ENCODE measurements at places on chromosomes 4 and X.

- DNase-seq: no peak
Measured at GRCh38 chr4:182093935-182094334, 149.3 kb upstream of the TENM3 start.

- DNase-seq: no peak
Measured at GRCh38 chr4:69934150-69934549, 3.3 kb downstream of the CSN1S1 start.

DNA sequence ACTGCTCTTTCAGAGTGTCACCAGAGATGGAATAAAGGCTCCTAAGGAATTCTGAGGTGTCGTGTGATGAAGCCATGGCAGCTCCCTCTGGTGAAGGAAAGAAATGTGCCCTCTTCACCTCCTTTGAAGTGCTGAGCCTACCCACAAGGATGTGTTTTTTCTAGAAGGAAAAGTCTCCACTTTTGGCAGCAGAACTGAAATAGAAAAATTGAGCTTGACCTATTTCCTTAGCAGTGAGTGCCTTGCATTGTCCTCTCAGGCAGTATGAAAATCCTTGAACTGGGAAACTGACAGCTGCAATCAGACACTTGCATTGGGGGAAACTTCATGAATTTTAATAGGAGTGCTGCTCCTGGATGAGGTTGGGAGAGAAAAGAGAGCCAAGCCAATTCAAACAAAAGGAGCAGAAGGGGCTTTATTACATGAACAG lies 95.2 kb downstream of the DCLK2 start:
- DNase-seq: no peak

DNA sequence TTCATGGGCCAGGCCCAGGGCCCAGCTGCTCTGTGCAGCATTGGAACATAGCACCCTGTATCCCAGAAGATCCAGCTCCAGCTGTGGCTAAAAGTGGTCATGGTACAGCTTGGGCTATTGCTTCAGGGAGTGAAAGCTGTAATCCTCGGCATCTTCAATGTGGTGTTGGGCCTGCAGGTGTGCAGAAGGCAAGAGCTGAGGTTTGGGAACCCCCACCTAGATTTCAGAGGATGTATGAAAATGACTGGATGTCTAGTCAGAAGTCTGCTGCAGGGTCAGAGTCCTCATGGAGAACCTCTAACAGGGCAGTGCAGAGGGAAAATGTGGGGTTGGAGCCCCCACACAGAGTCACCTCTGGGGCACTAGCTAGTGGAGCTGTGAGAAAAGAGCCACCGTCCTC lies 341.7 kb downstream of the PPP3CA start:
- no peak for DNase-seq

GRCh38 chrX:145825896-145826295 lies 8.3 kb downstream of the SLITRK2 start:
- peak; percentile 1 for DNase-seq

- DNase-seq: no peak
Measured at GRCh38 chr4:54542540-54543041, 115.2 kb upstream of the KIT start.

- no peak for DNase-seq
Measured at GRCh38 chrX:33817266-33817665, 314.8 kb downstream of the FAM47A start.

GRCh38 chr4:101958547-101958946 lies 168.0 kb downstream of the BANK1 start:
- no peak for DNase-seq

DNA sequence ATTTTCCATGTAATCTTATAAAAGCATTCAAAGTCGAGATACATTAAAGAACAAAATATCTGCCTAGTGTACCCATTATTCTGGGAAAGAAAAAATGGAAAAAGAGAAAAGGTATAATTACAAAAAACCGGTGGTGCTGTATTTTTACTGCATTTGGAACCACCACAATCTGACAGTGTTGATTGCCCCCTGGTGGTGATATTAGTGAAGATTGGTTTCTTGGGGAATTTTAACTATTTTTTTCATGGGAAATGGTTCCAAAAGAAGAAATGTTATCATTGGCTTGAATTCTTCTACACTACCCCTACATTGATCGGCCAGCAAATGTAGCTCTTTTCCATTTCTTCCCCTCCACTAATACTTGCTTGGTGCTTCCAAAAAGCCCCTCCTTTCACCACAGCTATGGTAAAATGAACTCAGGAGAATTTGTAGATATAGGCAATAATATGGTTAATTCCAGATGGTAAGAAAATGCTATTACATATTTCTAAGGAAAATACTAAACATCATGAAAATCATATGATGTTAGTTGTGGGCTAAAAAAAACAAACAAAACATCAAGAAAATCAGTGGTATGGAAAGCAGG lies 50.0 kb downstream of the COX18 start:
- DNase-seq: peak; percentile 41

DNA sequence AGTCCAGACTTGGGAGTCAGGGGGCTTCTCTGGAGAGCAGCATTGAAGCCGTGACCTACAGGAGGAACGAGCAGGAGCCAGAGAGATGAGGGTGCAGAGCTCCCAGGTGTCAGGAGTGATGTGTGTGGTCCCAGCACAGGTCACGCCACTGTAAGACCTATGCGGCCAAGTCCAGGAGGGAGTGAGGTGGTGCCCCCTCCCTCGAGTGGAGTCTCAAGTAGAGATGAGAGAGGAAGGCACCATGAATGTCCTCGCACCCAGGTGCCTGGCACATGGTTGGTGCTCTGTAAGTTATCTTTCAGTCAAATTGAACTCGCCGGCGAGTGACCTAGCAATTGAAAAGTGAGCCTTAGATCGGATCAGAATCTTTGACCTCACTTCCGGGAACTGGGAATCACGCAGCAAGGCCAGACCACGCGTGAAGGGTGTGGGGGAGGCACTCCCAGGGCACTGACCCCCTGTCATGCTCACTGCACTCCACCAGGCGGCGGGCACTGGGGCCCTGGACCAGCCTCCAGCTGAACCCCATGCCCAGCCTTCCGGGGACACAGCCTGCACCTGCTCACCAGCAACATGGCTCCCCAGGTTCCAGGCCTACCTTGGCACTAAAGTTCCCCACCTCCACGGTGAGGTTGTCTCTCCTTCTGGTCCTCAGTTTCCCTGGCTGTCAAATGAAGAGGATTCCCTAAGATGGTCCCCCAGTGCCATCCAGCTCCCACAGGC lies 127.4 kb downstream of the HMX1 start:
- no peak for DNase-seq

GRCh38 chrX:133090236-133090809 lies 6.6 kb downstream of the USP26 start:
- peak; percentile 24 for DNase-seq

DNA sequence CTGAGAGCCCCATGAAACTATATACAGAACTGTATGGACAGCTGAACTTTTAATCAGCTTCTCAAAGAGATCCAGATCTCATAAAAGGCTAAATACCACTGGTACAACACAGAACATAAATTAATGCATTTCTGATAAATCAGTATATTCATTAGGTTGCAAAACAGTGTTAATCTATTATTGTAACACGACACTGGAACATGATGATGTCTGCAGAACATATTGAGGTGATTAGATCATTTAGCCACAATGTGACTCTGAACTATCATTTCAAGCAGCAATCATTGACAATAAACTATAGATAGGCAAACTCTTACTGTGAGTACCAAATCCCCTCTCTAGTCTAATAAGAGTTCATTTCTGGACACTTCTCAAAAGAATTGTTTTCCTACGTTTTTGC lies 50.3 kb downstream of the GASK1B start:
- peak; percentile 35 for DNase-seq

DNA sequence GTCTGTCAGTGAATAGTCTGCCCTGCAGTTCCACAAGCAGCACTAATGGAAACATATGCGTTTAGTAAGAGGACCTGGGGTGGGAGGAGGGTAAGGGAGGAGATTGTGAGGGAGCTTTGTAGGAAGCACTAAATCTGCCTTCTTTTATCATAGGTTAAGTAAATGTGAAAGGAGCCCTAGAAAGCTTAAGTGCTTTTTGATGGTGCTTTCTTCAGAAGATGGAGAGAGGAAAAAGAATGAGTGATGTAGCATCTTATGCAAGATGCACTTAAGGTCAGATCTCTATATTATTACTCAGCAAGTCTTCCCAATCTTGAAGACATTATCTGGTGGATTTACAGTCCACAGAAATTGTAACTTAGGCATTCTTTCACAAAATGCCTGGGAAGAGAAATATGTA lies 322.7 kb downstream of the PDHA2 start:
- no peak for DNase-seq

DNA sequence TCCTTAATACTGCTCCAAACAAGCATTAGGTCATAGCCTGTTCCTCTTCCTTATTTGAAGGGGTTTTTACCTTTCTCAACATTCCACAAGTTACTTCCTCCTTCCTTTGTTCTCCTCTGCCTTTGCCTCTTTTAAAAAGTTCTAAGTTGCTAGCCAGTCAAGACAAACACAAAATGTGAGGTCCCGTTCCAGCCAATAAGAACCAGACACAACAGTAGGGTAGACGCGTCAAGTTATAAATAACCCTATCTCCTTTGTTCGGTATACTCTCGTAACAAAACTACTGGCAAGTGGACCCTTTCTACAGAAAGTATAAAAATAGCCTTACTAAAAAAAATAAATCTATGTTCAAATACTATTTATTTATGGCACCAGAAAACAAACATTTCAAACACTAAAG lies 6.3 kb upstream of the ACE2 start:
- DNase-seq: peak; percentile 8

- DNase-seq: no peak
Measured at GRCh38 chrX:65726715-65727114, 59.3 kb downstream of the MSN start.

GRCh38 chrX:39941332-39941920 lies 156.3 kb downstream of the BCOR start:
- DNase-seq: no peak

DNA sequence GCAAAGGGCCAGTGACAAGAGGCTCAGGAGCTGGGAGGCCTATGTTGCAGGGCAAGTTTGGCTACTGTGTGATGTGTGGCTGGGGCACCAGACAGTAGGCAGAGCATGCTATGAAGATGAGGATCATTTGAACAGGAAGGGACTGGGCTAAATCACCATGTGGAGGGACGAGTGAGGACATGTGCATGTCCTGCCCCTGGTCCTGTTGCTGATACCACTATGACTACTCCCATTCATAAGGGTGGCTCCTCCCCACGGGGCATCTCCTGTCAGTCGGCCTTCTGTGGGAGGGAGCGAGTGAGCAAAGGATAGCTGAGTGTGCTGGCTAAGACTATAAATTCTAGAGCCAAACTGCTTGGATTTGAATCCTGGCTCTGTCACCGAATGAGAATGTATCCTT lies 139.2 kb downstream of the TMEM164 start:
- peak; percentile 91 for DNase-seq

DNA sequence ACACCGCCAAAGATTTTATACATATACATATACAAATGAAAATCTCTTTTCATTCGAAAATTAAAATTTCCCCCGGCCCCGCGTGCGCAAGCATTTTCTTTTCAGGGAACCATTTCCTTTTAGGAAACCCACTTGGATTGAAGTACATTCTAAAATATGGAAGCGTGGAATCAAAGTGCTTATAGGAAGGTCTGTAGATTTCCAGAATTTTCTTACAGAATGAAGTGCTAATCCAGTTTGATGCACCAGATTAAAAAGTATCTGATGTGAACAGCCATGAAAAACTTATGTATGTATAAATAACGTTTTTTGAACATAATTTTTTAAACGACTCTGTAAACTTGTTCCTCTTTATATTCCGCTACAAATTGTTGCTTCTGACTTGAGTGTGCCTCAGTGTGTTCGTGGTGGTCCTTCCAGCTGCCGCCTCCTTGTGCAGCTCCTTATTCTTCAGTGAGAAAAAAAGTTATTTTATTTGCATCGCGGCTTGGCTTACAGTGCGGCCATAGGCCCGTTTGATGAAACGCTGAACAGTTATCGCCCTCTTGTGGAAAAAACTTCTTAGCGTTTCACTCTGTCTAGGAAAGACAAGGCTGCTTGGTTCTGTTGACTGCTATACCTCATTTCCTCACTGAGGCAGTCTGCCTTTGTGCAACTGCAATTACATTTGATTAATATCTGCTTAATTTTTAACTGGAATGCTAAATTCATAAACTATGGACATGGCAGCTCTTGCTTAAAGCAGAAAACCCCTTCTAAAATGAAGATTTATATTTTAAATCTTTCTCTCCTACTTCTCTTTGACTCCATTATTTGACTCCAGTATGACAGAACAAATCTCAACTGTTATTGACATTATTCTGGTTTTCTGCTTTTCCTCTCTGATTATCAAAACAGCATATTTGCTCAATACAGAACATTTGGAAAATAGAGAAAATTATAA lies 4.7 kb upstream of the NKX6-1 start:
- DNase-seq: peak; percentile 72

GRCh38 chrX:120334603-120335002 lies 23.3 kb upstream of the TMEM255A start:
- no peak for DNase-seq

Measured in bronchial epithelial cell (primary cell).